ENCODE measurements at places on chromosomes 3 and 15.

- no peak for DNase-seq
These were observed 9.6 kb downstream of the CCNDBP1 start for GRCh38 chr15:43194795-43195194.

- DNase-seq: no peak
These were observed 16.4 kb downstream of the SLC24A1 start for GRCh38 chr15:65638109-65638508.

DNA sequence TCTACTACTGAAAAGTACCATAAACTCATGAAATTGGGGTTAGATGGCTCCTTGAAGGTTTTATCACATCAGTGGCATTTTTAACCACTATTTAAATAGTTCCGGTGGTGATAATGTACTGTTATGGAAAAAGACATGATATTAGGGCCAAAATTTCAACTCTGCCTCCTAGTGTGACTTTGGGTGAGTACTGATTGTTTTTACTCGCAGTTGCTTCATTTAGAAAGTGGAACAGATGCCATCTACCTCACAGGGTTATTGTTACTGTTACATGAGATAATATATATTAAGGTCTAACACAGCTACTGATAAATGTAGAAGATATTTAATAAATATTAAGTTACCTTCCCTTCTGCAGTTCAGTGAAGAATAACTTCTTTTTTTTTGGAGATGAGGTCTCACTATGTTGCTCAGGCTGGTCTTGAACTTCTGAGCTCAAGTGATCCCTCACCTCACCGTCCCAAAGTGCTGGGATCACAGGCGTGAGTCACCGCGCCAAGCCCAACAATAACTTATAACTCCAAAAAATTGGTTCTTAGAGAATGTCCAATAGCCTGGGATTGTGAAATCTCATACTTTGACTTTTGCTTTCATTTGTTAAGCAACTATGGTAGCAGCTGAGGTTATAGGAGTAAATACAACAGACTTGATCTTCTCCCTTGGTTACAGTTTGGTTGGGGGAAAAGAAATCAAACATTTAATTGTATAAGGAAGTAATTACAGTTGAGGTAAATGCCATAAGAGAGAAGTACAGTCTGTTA lies 48.3 kb downstream of the MEF2A start:
- DNase-seq: no peak

DNA sequence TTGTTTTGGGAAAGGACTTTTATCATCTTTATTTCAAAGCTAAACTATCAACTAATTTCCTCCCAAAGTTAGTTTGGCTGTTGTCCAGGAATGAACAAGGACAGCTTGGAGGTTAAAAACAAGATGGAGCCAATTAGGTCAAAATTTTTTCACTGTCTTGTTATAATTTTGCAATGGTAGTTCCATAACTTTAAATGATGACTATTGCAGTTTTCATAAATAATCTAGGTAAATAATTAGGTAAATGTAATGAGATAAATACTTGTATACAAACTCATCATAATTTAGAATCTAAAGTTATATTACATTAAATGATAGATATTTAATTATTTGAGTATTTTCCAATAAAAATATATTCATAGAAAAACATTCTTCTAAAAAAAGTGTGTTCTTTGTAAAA lies 68.3 kb upstream of the DAZL start:
- no peak for DNase-seq

- no peak for DNase-seq
These were observed 4.7 kb downstream of the BHLHE40 start for GRCh38 chr3:4983739-4984510.

GRCh38 chr3:175335229-175335628 lies 476.1 kb downstream of the NAALADL2 start:
- no peak for DNase-seq

DNA sequence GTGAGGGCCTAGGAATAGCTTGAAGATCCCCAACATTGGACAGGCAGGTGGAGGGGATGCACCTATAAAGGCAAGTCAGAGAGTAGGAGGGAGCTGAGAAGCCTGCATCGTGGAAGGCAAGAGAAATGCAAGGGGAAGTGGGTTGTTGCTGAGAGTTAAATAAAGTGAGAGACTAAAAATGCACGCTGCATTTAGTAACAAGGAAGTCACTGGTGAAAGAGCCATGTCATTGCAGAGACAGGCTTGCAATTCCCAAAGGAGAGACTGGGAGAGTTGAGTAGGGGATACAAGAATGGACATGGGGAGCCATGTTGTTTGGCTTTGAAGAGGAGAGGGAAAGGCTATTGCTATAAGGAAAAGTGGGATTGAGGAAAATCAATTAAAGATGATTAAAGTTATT lies 77.0 kb upstream of the HEG1 start:
- DNase-seq: no peak

Data from G401 (cell line).